ENCODE measurements at places on chromosomes 6 and 20. TPM values are rescaled to one million over a fixed set of nuclear protein-coding genes. Genes with fewer than 3 reads are reported as not detected.
A peak's percentile ranks its signal among the peaks of the same experiment; 100 is the strongest.

Gene STMND1
- total RNA-seq: not detected

Gene CDC40
- total RNA-seq: 25.5 TPM

Gene C20orf141
- not detected for total RNA-seq

Gene GPX5
- not detected for total RNA-seq

Gene AARS2
- 7.1 TPM for total RNA-seq

DNA sequence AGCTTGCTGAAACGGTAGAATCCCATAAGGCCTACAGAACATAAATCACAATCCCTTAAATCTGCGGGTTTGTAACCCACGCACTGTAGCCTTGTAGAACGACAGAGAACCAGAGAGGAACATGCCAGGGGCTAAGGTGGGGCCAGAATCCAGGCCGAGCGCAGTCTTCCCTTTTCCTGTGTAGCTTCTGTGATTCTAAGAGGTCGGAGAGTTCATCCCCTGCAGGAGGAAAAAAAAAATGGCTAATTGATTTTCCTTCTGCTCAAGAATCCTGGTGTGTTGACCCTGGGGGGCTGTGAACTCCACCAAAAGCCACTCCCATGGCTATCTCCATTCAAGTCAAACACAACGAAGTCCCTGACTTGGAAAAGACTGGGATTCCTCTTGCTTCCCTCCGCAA, 96.3 kb downstream of the SPTLC3 start:
- DNase-seq: peak; percentile 39

GRCh38 chr6:31083742-31084354, 28.5 kb downstream of the C6orf15 start:
- DNase-seq: peak; percentile 58

- DNase-seq: peak; percentile 91
Observed at GRCh38 chr6:31180500-31180899, 10.0 kb upstream of the POU5F1 start.

DNA sequence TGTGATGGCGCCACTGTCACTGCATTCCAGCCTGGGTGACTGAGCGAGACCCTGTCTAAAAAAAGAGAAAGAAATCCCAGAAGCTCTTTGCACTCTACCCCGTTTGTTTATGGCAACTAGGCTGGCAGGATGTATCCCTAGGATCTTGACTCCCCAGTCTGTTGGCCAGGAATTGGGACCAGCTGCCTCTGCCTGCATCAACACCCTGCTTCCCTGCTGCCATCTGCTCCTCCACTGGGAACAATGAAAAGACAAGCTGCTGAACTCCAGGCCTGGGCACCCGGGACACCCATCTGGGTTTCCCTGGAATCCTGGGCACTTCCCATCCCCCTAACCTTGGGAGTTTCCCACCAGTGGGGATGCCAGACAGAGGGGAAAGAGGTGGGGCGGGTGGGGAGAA, 64.9 kb downstream of the CPNE5 start:
- no peak for DNase-seq
